ENCODE measurements at places on chromosomes 3 and 15.

DNA sequence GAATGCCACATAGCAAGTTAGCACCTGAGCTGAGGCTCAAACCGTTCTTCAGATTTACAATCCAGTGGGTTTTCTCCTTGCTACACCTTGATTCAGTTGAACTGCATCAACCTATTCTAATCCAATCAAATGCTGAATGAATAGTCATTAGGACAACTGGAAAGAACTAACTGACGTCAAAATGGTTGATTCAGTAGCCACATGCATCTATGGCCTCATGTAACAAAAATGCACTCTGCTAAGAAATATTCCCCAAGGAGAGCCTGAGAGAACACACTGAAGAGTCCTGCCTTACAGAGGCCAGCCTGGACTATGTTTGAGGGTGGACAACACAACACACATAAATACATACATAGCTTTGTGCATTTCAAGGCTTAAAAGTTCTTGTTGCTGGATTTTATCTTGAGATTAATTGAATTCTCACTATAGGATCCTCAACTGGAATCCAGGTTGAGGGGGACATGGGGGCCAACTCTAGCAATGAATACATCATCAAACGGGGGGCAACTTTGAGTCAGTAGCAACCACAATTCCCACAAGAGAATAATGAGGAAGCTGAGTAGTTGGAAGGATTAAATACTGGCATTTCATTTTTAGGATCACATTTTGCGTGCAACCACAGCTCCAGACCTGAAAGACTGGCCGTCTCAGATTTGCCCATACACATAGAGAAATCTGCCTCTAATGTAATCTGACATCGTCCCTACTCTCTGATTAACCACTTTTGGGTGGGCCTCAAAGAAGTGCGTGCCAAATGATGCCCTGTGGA lies 280.2 kb upstream of the ICE2 start:
- DNase-seq, result peak; percentile 89

DNA sequence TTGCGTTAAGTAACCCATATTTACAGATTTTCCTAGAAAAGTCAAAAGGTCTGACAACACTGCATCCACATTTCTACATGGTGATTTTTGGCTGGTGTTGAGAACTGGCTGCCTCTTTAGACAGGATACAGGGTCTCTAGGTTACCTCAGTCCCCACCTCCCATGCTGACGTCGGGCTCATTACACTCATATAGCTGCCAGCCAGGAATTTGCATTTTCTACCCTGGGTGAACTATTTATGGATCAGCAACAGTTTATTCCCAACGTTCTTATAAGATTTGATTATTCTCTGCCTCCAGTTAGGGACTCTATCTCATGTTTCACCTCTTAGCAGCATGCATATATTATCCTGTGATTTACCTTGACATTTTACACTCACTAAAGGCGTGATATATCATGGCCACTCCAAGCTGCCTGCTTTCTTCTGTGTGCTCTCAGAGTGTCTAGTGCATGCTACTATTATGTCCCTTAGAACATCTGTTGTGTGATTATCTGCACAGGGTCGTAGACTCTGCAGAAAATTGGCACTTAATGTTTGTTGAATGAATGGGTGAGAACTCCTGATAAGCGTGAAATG lies 49.0 kb downstream of the CLDN11 start:
- no peak for DNase-seq

DNA sequence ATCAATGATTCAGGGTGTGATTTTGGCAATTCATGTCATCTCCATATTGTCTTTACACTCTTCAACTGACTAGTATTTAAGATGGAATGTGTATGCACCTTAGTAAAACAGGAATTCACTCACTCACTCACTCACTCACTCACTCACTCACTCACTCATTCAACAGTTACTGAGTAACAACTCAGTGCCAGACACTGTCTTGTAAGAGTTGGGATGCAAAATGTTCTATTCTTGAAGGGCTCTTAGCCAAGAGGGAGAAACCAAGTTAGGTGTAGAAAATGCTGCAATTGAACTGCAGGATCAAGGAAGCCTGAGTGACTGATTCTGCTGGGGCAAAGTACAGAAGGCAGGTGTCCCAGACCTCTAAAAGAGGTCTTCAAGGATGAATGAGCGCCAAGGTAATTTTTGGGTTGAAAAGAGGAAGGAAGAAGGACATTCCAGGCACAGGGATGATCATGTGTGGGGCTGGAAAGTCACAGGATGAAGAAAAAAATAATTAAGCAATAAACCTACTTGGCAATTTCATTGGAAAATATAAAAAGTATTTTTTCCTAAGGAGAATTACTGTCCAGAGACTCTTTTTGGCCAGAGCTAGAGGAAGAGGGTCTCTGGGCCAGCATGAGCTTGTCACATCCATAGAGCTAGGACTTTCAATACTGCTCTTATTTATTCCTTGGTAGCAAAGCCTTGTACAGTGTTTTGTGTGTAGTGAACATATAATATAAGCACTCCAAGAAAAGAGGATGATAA lies 58.9 kb upstream of the ETV5 start:
- no peak for DNase-seq

DNA sequence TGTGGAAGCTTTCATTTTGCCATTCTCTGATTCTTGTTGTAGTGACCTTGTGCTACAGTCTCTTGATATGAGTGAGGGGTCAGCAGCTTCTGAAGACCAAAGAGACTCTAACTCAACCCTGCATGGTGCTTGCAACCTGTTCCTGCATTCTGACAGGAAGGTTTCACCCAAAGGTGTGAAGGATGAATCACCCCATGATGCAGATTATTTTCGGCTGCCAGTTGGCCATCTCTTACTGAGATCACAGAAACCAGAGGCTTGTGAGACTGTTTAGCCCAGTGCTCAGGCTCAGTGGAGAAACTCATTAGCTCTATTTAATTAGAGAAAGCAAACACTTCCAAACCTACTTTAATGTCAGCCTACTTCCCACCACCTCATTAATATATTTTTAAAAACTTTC lies 29.2 kb upstream of the TPRG1 start:
- no peak for DNase-seq

- no peak for DNase-seq
These were observed 403.1 kb downstream of the MAGI1 start for GRCh38 chr3:65635657-65636056.

DNA sequence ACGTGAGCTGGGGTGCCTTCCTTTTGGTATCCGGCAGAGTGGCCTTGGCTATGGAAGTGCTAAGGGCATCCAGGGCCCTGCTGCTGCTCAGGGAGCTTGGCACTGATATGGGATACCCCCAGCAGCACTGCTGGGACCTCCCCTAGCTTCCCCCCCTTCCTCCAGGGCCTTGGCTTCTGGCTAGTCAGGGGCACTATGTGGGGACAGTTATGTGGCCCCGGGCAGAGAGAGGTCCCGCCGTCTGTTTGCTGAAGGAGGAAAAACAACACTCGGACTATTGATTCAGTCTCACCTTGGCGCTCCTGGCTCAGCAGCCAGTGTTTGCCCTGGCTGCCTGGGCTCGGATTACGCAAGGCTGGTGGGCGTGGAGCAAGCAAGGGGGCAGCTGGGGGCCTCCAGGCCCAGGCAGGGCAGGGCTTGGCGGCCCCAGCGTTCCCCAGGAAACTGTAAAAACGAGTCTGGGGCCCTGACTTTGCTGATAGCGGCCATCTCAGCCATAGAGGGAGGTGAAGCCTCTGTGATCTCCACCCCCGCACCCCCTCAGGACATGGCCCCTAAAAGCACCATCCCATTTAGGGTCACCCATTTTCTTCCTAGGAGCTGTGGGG lies 5.7 kb downstream of the FURIN start:
- no peak for DNase-seq

DNA sequence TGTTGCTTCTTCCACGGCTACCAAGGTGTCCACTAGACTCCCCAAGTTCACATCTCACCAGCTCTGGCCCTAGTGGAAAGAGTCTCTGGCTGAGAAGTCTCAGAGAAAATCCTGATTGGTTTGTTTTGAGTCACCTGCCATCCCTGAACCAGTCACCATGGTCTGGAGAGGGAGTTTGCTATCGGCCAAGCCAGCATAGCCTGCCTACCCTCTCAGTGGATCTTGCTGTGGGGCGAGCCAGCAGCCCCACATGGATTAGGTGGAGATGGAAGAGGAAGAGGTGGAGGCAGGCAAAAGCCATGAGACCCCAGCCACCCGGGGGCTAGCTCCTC lies 48.1 kb upstream of the FLNB start:
- no peak for DNase-seq

DNA sequence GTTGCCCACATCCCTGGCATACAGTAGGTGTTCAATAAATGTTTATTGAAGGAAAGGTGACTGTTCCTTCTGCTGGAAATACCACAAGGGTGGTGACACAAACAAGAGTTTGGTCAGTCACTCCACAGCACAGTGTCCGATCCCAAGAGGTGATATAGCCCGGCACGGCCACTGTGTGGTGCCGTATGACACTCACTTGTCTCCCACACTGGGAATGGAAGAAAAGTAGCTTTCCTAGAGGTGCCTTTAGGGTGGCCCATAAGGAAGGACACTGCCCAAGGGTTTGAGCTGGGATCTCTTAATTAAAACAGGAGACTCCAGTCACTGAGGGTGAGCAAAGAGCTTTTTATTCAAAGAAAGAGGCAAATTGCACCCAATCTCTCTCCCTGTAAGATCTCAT lies 40.5 kb downstream of the TGM4 start:
- no peak for DNase-seq

GRCh38 chr3:160312014-160312624 lies 86.9 kb downstream of the C3orf80 start:
- no peak for DNase-seq

- DNase-seq, result no peak
These were observed 671.1 kb downstream of the TBL1XR1 start for GRCh38 chr3:176526225-176526624.

GRCh38 chr3:6518709-6519345 lies 342.1 kb upstream of the GRM7 start:
- no peak for DNase-seq

GRCh38 chr3:124360155-124360554 lies 368.2 kb upstream of the ROPN1 start:
- DNase-seq, result no peak

DNA sequence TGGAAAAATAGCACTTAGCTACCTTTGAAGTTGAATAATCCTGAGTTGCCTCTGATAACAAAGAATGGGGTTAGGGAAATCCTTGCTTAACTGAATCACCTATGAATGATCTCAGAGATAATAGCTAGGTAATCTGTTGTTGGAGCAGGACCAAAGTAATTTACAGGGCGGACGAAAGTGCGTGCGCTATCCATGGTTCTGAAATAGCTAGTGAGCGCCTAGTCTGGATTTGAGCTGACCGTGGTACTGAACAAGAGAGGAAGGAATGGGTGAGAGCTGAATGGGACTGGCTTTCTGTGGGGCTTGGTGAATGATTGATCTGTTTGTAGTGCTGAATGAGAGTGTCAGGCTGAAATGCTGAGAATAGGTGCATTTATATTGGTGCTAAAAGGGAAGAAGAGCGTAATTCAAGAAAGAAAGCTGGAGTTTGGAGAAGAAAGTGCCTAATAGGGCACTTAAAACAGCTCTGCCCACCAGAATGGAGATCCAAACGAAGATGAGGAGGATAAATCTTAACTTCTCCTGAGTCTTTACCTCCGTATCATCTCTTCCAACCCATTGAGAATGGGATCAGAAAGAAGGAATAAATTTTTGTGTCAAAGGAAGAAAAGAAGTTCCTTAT lies 10.1 kb downstream of the SCN10A start:
- peak; percentile 83 for DNase-seq

DNA sequence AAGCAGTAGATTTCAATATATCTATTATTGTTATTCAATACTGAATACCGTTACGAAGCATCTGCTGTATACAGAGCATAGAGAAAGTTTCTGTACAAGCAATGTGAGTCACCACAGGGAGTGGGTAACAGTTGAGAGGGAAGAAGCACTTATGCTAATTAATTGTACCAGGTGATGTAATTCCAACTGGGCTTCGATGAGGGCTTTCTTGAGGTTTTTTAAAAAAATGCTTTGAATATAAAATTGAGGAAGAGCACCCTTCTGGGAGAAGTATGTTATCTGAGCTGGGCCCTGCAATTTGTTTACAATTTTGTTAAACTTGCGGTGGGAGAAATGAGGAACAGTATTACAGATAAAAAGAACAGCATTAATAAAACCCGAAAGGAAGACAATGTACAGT lies 197.9 kb downstream of the TPRG1 start:
- no peak for DNase-seq

DNA sequence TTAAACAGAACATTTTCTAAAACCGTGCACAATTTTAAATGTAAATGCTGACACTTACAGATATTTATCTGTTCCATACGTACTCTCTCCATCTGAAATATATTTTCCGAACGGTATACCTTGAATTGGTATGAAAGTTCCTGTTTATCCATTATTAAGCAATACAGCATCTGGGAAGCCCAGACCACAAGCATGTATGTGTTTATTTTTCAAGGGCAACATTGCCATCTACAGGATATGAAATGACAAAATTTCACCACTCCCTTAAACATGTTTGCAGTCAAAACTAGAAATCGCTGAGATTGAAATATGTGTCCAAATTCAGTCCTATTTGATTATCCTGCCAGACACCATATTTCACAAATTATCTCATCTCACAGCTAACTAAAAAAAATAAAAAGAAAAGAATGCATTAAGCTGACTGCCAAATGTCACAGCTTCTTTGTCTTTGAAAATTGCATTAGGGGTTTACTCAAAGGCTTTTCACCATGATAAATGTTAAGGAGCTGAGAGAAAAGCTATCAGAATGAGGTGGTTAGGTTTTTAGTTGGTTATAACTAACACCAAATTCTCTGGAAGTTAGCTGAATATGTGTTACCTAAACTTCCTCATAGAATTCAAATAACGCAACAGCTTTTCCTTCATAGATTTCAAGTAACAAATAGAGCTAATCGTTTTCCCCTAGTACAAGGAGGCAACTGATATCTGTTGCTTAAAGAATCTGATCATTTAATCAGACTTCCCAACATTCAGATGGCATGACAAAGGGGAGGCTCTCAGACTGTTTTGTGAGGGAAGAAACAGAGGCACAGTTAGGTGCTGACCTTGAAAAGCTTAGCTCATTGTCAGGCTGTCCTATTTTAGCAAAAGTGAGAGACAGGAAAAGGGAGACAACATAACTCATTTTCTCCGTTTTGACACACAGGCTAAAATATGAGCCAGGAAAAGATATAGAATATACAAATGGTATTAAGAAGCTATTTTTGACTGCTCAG lies 533.1 kb downstream of the TBL1XR1 start:
- DNase-seq, result peak; percentile 78

GRCh38 chr3:2937592-2937991 lies 172.6 kb downstream of the IL5RA start:
- no peak for DNase-seq

GRCh38 chr3:74268753-74269152 lies 345.7 kb downstream of the CNTN3 start:
- peak; percentile 47 for DNase-seq

- DNase-seq, result no peak
These were observed 30.5 kb downstream of the ITGB5 start for GRCh38 chr3:124856677-124857076.

- DNase-seq, result no peak
These were observed 33.5 kb upstream of the HHATL start for GRCh38 chr3:42736081-42736480.

GRCh38 chr3:194397757-194398312 lies 1.2 kb downstream of the GP5 start:
- no peak for DNase-seq

- DNase-seq, result peak; percentile 35
These were observed 99.1 kb downstream of the SLC49A4 start for GRCh38 chr3:122893754-122894668.

- DNase-seq, result no peak
These were observed 413.3 kb downstream of the CNTN6 start for GRCh38 chr3:1506090-1506489.

All from fibroblast of the aortic adventitia (primary cell).